Neural progenitor cell (in vitro differentiated cells): ENCODE measurements at places on chromosomes 4 and X. TPM values are rescaled to one million over a fixed set of nuclear protein-coding genes. Genes with fewer than 3 reads are reported as not detected.

Gene ALB
- total RNA-seq = 0.09 and 0.96 TPM in 2 replicates

DNA sequence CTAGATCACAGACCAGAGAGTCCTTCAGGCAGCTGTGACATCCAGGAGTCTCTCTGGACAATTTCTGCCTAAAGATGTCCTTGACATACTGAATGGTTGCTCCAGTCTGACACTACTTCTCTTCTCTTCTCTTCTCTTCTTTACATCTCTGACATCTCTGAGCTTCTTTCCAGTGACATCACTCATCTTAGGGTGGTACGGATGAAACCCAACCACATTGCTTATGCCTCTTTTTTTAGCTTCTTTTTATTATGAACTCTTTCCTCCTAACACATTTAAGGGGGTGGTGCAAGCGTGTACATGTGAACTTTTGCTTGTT is 39.4 kb upstream of the IRF2 start:
- DNase-seq = no peak

Gene USP51
- total RNA-seq = 6.6 and 8.6 TPM in 2 replicates

DNA sequence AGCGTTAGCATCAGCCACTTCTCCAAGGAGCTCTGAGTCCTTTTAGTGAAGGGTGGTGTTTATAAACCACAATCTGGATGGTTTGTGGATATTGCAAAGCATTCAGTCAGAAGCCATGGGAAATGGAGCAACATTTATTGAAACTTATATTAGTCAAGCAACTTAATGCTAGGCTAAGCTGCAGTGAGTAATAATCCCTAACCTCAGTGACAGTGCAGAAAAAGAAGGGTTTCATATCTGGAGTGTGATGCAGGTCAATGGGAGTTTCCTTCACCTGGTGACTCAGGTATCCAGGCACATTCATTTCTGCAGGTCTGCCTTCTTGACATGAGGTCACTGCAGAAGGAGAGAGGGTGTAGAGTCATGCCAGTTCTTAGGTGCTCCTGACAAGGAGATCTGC is 10.4 kb upstream of the DRD5 start:
- no peak for DNase-seq
